NCI-H187 (cell line): ENCODE measurements at places on chromosomes 5 and 9.

DNA sequence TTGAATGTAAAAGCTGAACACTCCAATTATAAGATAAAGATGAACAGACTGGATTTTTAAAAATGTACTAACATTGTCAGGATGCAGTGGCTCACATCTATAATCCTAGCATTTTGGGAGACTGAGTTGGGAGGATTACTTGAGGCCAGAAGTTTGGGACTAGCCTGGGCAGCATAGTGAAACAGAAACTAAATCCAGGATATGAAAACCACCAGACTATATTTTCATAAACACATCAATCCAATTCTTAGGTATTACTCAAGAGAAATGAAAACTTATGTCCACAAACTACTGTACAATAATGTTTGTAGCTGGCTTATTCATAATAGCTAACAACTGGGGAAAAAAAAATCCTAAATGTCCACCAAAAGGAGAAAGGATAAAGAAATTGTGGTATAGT is 26.8 kb upstream of the NAA35 start:
- DNase-seq = no peak

GRCh38 chr9:3205421-3206095 is 320.2 kb downstream of the RFX3 start:
- DNase-seq = no peak

GRCh38 chr5:132425009-132425937 is 55.8 kb downstream of the SLC22A5 start:
- no peak for DNase-seq

- DNase-seq = no peak
Measured at GRCh38 chr5:154095904-154096303, 57.1 kb downstream of the MFAP3 start.
